ENCODE measurements at places on chromosomes 5 and 9. TPM values are rescaled to one million over a fixed set of nuclear protein-coding genes. Genes with fewer than 3 reads are reported as not detected.

GRCh38 chr9:109590966-109591365, 92.9 kb upstream of the PTPN3 start:
- no peak overlapping the region for H3K27ac ChIP-seq
- H3K27me3 ChIP-seq: no peaks in the 10 kb centered on the region
- no peak overlapping the region for H3K4me3 ChIP-seq
- no peak for DNase-seq
- H3K36me3 ChIP-seq: no peaks in the 10 kb centered on the region

DNA sequence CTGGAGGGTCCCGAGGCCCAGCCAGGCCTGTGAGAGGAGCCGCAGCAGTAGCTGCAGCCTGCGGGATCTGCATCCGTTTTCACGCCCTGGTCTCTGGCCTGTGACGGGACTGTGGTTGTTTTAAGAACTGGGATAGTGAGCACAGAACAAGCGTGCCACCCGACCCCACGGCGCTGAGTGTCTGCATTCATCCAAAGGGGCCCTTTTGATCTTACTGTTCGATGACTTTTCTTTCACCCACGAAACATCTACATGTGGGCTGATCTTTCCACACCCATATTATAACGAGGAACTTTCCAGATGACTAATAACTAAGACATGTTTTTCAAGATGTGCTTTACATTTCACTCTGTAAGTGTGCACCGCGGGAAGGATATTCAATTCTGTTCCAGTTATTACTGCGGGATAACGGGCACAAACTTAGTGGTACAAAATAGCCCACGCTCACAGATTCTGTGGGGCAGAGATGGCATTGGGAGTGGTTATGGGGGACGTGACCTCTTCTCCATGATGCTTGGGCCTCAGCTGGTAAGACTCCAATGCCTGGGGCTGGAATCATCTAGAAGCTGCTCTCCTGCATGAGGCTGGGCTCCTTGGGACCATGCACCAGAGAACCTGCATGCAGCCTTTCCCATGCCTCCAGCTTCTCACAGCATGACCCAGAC, 165.0 kb downstream of the SYK start:
- no peak for DNase-seq
- no peak overlapping the region for H3K4me3 ChIP-seq
- H3K27me3 ChIP-seq: no peaks in the 10 kb centered on the region
- H3K4me1 ChIP-seq: no peaks in the 10 kb centered on the region

DNA sequence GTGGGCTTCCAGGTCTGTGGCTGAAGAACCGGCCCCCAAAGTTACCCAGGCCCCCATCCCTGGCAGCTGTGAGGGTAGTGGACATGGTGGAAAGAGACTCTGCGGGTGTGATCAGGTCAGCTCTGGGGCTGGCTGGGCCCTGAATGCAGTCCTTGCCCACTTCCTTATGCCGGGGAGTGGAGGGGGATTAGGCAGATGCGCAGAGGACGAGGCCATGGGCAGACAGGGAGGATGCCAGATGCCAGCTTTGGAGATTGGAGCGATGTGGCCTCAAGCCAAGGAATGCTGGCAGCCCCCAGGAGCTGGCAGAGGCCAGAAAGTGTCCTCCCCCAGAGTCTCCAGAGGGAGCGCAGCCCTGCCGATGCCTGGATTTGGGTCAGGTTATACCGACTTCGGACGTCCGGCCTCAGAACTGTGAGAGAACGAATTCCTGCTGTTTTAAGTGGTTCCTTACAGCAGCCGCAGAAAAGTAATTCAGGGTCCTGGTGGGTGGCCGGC, 69.8 kb downstream of the ADAMTS2 start:
- peaks cover 49% of the 10 kb centered on the region for H3K4me1 ChIP-seq
- H3K36me3 ChIP-seq: no peaks in the 10 kb centered on the region
- no peaks in the 10 kb centered on the region for H3K27me3 ChIP-seq
- no peak overlapping the region for H3K4me3 ChIP-seq
- peak; percentile 64 for DNase-seq
- H3K27ac ChIP-seq: peak overlapping the region; percentile 89

DNA sequence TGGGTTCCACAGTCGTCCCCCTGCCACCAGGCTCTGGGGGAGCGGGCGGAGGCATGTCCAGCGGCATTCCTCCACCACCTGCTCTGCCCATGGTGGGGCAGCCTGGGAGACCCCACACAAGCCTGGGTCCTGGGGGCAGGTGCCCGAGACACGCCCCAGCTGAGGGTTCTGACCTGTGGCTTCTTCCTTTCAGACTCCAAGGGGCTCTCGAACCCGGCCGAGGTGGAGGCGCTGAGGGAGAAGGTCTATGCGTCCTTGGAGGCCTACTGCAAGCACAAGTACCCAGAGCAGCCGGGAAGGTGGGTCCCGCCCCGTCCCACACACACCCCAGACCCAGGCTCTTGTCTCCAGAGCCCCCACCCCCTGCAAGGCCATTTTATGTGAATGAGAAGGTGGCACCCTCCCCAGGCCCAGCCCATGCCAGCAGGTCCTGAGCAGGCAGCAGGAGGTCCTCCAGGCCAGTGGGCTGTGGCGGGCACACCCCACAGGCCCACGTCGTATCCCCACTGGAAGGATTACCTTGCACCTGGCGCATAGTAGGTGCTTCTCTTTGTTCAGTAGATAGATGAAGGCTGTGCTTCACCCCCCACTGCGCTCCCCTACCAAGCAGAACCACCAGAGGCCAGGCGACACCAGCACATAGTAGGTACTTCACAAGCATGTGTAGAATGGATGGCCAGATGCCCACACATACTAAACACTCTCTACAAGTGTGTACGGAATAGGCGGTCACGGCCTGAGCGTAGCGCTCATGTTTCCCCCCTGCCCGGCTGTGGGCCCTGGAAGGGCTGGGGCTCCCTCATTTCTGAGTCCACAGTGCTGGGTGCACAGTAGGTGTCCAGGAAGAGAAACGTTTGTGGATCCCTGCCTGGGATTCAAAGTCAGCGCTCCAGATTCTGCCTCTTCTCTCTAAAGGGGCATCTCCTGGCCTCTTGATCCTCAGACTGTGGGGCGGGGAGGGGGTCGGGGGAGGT, 107.9 kb downstream of the RXRA start:
- no peaks in the 10 kb centered on the region for H3K36me3 ChIP-seq
- DNase-seq: no peak
- H3K27me3 ChIP-seq: no peaks in the 10 kb centered on the region
- H3K4me3 ChIP-seq: peak overlapping the region; percentile 9
- H3K27ac ChIP-seq: peak overlapping the region; percentile 85

DNA sequence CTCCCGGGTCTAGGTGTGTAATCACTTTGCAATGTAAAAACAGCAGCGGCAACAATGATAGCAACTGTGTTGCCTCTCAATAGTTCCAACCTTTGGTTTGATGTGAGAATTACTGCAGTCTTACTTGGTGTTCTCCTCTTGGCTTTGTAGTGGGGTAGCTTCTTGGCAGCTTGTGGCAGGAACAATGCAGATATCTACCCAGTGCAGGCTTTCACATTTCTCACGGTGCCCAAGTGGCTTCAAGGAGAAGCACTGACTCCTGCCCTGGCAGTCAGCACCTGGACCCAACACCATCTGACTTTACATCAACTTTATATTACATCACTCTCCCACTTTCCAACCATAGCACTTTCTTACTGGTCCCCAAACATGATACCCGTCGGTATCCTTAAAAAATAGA, 28.4 kb upstream of the TIFAB start:
- H3K36me3 ChIP-seq: no peaks in the 10 kb centered on the region
- no peak for DNase-seq
- no peak overlapping the region for H3K4me3 ChIP-seq

FAT2 gene
- total RNA-seq: not detected

HMCN2 gene
- 46.7 TPM for total RNA-seq

FOXD4L5 gene
- total RNA-seq: 0.14 TPM

GLRA1 gene
- total RNA-seq: not detected

All from uterus (tissue), 4 donors.